ENCODE measurements at places on chromosomes 3 and 15. TPM values are rescaled to one million over a fixed set of nuclear protein-coding genes. Genes with fewer than 3 reads are reported as not detected.
A peak's percentile ranks its signal among the peaks of the same experiment; 100 is the strongest.

DNA sequence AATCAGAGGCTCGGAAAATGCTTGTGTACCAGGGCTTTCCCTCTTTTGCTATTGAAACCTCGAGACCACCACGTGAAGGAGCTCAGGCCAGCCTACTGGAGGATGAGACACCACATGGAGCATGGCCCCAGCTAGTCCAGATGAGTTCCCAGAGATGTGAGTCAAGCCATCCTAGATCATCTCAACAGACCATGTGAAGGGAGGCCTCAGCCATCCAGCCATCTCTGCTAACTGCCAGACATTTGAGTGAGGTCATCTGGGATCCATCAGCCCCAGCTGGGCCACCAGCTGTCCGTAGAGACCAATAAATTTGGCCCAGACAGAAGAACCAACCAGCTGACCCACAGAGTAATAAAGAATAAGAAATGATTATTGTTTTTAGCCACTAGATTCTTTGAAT lies 62.8 kb upstream of the PROK2 start:
- no peak for DNase-seq

DNA sequence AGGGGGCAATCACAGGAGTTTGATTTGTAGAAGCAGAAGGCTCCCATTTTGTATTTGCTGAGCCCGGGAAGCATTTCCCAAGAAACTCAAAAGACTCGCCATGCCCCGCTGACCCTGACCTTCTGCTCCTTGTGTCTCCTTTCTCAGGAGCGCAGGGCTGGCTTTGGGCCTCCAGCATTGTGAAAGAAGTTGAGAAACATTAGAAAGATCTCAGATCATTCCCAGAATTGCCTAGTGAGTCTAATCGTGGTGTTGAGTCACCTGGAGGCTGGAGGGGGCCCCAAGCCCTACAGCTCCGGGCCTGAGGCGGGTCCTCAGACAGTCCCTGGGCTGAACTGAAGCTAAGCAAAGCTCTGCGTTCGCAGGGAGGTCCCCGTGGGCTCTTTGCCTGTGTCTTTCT lies 10.9 kb upstream of the PIGZ start:
- no peak for DNase-seq

DNA sequence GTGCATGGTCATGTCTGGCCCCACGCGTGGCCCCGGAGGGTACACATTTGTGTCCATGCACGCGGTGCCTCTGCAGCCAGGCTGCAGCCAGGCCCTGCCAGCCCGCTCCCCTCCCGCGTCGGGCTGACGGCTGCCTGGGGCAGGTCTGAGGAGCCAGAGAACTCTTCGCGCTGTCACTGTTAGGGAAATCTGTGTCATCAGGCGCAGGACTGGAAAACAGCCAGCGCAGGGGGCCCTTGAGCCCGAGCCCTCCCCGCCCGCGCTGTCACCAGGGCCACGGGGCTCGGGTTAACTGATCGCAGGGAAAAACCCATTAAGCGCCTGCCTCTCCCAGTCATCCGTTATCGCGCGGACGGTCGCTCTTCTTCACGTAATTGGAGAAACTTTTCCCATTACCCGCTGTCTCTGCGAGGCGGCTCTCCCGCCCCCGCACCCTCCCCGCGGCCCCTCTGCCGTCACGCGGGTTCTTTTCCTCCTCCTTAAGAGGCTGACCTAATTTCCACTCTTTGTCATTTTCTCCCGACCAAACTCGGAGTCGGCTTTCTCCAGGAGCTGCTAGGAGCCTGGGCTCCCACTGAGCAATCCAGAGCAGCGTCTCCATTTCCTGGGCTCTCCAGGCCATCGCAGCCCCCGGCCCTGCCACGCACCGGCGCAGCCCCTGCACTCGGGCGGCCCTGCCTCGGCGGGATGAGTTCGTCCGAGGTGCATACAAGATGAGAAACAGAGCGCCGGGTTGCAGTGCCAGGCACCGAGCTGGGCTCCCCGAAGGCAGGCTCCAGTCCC lies 57.5 kb upstream of the PRR23E start:
- DNase-seq, result peak; percentile 29

DNA sequence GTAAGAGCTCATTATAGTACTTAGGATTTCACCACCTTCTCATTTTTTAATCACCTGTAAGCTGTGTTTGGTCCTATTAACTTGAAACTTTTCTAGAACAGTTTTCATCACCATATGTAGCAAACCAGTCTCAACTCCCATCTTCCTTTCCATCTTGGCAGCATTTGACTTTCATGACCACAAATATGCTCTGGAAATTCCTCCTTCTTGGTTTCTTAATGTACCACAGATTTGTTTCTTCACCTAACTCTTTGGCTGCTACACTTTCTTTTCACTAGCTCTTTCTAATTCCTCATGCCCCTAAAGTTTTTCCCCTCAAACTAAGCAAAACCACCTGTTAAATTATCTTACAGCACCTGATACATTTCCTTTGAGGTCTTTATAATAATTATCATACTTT lies 13.2 kb upstream of the NMB start:
- DNase-seq, result no peak

The SCN11A gene
- total RNA-seq, result 0.08 TPM

All from activated naive CD8-positive, alpha-beta T cell treated with anti-CD3 and anti-CD28 coated beads for 36 hours (primary cell).